Activated CD4-positive, alpha-beta memory T cell treated with anti-CD3 and anti-CD28 coated beads, Interleukin-2, amount 10 ng/mL, durations not matched to agents 7 days and 5 days (primary cell): ENCODE measurements at places on chromosomes 7 and 10.
A peak's percentile ranks its signal among the peaks of the same experiment; 100 is the strongest.

- DNase-seq = no peak
Measured at GRCh38 chr7:25788371-25788770, 363.6 kb upstream of the NFE2L3 start.

GRCh38 chr10:70139151-70139996, 6.7 kb upstream of the AIFM2 start:
- no peak for DNase-seq

GRCh38 chr7:91313113-91313512, 48.9 kb downstream of the FZD1 start:
- no peak for DNase-seq

- no peak for DNase-seq
Measured at GRCh38 chr7:26140380-26140779, 11.6 kb upstream of the NFE2L3 start.

- DNase-seq = no peak
Measured at GRCh38 chr10:23359692-23360380, 15.2 kb upstream of the C10orf67 start.

DNA sequence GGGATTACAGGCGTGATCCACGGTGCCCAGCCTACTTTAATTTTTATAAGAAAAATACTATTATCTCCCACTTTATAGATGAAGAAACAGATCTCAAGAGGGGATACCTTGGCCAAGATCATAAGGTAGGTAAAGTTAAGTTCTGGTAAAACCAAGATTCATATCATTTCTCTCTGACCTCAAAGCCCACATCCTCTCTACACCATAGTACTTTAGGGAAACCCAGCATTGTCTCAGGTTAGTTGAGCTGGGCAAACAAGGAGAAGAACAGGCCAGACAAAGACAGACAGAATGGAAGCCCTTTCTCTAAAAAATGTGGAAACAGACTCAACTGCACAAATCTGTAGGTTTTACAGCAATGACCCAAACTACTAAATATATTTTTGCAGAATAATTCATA, 197.7 kb upstream of the FRMD4A start:
- DNase-seq = no peak

- no peak for DNase-seq
Measured at GRCh38 chr7:154255324-154255723, 203.1 kb downstream of the DPP6 start.

GRCh38 chr10:49161411-49161997, 26.7 kb downstream of the TMEM273 start:
- DNase-seq = no peak

- DNase-seq = no peak
Measured at GRCh38 chr10:50648935-50649227, 25.1 kb upstream of the SGMS1 start.

DNA sequence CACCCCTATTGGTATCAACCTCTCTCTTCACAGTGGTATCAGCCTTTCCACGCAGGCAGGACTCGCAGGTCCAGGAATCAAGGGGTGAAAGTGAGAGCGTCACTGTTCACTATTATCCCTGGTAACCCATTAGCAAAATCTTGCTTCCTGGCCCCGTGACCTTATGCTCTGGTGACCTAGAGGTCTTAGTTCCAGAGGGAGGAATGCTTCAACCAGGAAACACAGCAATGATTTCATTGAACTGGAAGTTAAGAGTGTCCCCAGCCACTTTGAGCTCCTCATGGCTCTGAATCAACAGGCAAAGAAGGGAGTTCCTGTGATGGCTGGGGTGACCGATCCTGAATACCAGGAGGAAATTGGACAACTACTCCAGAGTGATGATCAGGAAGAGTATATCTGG, 90.6 kb downstream of the CUL2 start:
- DNase-seq = no peak

GRCh38 chr10:24894728-24895127, 57.7 kb downstream of the PRTFDC1 start:
- DNase-seq = peak; percentile 21

DNA sequence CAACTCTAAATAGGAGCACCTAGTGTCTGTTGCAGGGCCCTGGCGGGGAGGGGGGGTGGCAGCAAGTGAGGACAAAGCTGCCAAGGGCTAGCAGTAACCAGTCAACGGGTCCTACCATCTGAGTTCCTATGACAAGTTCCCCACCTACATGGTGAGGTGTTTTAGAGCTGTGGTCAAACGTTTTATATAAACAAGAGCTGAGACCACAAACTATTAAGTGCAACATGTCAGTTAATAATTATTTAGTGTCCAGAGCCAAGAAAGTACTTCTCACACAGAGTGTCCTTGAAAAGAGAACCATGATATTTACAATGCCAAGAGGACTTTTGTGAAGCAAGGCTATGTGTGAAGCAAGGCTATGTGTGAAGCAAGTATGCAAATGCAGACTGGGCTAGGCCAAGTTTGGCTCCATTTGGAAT, 434.7 kb downstream of the TNS3 start:
- no peak for DNase-seq

- peak; percentile 42 for DNase-seq
Measured at GRCh38 chr7:98930921-98931320, 52.6 kb downstream of the TRRAP start.

DNA sequence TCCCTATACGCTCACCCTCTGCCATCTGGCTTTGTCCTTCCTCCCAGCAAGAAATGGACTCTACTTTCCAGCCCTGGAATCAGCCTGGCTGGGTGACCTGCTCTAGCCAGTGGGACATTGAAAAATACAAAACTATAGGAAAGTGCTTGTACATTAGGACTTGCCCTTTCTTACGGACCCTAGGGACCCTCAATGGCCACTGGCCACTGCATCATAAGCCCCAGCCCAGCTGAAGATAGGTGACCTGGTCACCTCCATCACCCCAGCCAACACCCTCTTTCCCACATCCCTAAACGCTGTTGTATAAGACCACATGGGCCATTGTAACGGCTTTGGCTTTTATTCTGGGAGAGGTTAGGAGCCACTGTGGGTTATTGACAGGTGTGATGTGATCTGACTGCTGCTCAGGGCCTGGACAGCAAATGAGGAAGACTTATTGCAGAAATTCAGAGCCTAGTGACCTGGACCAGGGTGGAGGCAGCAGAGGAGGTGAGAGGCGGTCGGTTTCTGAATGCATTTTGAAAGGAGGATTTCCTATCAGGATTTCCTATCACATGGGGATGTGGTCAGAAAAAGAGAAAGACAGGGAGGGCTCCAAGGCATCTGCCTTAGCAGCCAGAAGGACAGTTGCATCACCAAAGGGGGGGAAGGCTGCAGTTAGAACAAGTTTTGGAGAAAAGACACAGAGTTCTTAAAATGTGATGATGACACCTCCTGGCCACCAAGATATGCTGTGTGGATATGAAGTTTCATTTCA, 2.2 kb upstream of the LMBR1 start:
- peak; percentile 46 for DNase-seq

GRCh38 chr7:120987280-120987679, 1.2 kb upstream of the CPED1 start:
- DNase-seq = no peak

DNA sequence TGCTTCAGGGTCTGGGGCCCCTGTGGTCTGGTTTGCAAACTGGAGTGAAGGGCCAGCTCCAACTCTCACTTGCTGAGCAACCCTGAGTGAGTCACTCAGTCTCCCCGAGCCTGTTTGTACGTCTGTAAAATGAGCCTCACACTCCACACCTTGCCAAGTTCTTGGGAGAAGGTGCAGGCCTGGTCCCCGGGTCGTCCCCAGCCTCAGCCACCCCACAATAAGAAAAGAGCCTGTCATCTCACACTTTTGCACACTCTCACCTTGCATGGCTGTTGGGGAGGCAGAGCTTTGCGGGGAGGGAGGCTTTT, 5.2 kb downstream of the GRIFIN start:
- DNase-seq = no peak

DNA sequence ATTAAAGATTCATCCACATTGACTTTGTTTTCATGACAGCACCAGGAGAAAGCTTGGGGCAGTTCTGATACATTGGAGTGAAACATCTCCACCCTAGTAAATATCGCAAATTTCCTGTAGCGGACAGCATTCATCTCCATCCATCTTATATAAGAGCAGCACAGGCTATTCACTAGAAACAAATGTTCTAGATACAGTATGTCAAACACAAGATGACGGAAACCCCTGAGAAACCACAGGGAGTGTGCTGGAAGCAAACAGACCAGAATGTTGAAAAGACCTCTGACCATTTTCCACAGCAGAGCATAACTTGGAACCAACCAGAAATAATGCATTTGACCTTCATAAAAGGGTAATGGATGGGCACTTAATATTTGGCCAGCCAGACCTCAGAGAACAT, 343.9 kb downstream of the SORCS1 start:
- DNase-seq = no peak

- no peak for DNase-seq
Measured at GRCh38 chr10:21162948-21163347, 265.8 kb upstream of the NEBL start.

GRCh38 chr7:127865466-127865865, 165.8 kb downstream of the LRRC4 start:
- DNase-seq = no peak

DNA sequence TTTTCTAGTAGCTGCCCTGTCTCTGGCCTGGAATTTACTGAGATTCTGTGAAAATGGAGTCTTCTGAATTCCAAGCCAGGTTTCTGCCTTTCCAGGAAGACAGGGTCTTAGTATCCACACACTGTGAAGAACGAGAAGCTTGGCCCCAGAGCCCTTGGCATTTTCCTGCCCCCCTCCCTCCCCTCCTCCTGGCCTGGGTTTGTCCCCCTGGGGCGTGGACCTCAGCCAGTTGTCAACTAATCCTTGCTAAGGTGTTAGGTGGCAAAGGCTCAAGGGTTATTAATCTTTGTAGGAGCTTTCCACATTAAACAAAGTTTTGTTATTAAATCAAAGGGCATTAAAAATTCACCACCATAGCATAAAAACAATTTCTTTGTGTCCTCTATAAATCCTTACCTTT, 329.5 kb downstream of the RNLS start:
- DNase-seq = no peak

GRCh38 chr10:50658165-50658564, 34.4 kb upstream of the SGMS1 start:
- DNase-seq = no peak

DNA sequence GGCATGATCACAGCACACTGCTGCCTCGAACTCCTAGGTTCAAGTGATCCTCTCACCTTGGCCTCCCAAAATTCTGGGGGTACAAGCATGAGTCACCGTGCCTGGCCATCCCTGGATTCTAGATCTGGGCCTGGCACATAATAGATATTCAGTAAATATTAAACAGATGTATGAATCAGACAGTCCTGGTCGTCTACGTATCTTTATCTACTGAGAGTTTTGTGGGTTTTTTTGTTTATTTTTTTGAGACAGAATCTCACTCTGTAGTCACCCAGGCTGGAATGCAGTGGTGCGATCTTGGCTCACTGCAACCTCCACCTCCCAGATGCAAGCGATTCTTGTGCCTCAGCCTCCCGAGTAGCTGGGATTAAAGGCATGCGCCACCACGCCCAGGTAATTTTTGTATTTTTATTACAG, 24.3 kb upstream of the ITGB1 start:
- DNase-seq = no peak

DNA sequence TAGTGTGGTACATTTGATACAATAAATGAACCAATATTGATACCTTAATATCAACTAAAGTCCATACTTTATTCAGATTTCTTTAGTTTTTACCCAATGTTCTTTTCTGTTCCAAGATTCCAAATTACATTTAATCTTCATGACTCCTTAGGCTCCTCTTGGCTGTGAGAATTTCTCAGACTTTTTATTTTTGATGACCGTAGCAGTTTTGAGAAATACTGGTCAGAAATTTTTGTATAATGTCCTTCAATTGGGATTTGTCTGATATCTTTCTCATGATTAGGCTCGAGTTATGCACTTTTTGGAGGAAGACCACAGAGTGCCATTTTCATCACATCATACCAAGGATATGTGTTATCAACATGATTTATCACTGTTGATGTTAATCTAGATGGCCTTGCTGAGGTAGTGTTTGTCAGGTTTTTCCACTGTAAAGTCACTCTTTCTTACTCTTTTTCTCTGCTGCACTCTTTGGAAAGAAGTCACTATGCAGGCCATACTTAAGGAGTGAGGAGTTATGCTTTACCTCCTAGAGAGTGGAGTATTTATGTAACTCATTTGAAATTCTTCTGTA, 12.9 kb upstream of the ENTPD1 start:
- no peak for DNase-seq

DNA sequence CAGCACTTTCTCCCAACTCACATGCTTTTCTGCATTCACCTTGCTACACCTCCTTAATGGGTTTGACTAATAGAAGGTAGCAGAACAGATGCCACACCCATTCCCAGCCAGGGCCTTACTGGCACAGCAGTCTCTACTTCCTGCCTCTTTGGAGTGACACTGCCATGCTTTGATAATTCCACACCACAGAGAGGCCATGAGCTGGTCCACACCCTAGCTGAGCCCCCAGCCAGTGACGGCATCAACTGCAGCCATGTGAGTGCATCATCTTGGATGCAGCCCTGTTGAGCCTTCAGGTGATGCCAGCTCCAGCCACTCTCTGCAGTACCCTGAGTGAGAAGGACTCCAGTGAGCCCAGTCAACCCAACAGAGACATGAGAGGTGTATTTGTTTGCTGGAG, 27.5 kb upstream of the EZH2 start:
- DNase-seq = no peak

GRCh38 chr10:93352638-93353383, 129.3 kb downstream of the MYOF start:
- no peak for DNase-seq

GRCh38 chr10:22389856-22390589, 44.7 kb downstream of the SPAG6 start:
- DNase-seq = no peak

DNA sequence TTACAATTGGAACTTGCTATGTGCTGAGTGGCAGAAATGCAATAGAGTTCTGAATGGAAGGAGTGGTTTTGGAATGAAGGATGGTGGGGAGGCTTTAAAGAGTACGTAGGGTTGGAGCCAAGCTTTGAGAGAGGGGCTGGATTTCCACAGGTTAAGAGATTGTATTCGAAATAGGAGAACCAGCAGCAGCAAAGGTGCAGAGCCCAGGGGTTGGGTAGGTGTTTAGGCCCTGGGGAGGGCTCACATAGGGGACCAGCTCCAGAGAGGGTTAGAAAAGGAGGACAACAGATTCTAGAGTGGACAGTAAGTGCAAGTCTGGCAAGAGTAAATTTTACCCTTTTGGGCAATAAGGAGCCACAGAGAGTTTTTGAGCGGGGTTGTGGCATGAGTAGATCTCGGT, 297.2 kb downstream of the RPS24 start:
- no peak for DNase-seq

GRCh38 chr7:17368856-17369524, 70.5 kb downstream of the AHR start:
- DNase-seq = no peak

GRCh38 chr7:124073310-124073645, 40.4 kb upstream of the TMEM229A start:
- no peak for DNase-seq
